ENCODE measurements at places on chromosomes 4 and X. TPM values are rescaled to one million over a fixed set of nuclear protein-coding genes. Genes with fewer than 3 reads are reported as not detected.

- DNase-seq, result no peak
These were observed 236.2 kb downstream of the EVC2 start for GRCh38 chr4:5472160-5472591.

BMX gene
- polyA plus RNA-seq, result 0.30 TPM

- DNase-seq, result no peak
These were observed 36.9 kb downstream of the CTBP1 start for GRCh38 chr4:1211891-1212545.

DNA sequence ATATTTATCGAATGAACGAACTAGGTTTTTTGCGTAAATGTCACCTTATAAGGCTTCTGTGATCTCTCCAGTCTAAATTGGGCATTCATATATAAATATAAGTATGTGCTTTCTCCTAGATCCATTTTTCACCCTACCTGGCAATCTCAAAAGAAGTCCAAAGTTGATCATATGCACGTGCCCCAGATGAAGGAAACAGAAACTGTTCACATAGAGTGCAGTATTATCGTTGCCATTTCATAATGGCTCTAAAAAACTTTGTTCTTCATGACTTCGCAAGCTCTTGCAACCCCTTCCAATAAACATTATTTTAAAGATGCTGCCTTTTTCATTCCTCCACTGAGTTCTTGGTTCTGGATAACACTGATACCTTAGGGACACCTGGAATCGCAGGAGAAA, 708 bp downstream of the INTS12 start:
- DNase-seq, result no peak

CDKN2AIP gene
- 38.3 TPM for polyA plus RNA-seq

- no peak for DNase-seq
These were observed 66.3 kb upstream of the FAM9C start for GRCh38 chrX:13110433-13111324.

- DNase-seq, result no peak
These were observed 263.0 kb downstream of the UNC5C start for GRCh38 chr4:95285797-95286196.

GRCh38 chr4:81828991-81829390, 357.3 kb upstream of the RASGEF1B start:
- DNase-seq, result no peak

DNA sequence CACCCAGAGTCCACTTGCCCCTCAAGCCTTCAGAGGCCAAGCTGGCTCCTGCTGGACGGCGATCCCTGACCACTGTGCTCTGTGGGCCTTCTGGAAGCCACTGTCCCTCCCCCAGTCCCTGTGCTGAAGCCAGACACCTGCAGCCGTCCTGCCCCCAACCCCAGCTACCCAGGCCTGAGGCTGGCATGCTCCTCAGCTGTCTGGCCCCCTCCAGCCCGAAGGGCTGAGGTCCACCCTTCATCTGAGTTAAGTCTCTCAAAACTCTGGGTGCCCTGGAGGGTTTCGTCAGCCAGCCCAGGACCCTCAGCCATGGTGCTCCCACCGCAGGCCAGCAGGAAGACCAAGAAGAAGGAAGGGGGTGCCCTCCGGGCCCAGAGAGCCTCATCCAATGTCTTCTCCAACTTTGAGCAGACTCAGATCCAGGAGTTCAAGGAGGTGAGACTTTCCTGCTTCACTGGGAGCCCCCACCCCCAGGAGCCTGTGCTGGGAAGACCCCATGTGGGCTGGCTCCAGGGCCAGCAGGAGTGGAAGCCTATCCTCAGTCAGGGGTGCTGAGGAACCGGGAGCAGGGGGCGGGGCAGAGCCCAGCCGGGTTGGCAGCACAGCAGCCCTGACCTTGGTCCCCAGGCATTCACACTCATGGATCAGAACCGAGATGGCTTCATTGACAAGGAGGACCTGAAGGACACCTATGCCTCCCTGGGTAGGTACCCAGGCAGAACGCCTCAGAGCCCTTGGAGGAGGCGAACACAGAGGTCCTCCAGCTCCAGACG, 4.2 kb downstream of the MYL5 start:
- DNase-seq, result no peak

CSAG2 gene
- polyA plus RNA-seq, result not detected

DNA sequence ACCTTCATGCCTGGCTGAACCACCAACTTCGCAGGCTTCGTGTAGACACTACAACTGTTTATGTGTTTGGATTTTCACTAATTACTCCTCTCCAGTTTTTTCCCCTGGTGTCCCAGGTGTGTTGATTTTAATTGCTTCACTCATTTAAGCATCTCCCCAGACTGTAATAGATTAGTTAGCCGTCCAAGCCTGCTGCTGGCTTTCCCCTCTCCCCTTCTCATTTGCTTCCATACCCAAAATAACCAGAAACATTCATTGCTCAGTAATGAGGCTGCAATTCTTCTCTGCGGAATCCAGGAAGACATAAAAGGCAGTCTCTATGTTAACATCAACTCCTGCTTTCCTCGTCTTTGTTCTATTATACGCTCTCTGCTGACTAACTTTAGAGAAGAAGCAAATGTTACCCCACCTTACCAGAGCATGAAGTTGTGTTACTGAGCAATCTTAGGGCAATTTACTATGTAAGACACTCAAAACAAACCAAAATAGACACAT, 37.9 kb upstream of the SCRG1 start:
- DNase-seq, result no peak

CTAG1B gene
- not detected for polyA plus RNA-seq
